ENCODE measurements at places on chromosomes 4 and X.

- DNase-seq: no peak
Measured at GRCh38 chr4:156929386-156930105, 42.1 kb downstream of the PDGFC start.

DNA sequence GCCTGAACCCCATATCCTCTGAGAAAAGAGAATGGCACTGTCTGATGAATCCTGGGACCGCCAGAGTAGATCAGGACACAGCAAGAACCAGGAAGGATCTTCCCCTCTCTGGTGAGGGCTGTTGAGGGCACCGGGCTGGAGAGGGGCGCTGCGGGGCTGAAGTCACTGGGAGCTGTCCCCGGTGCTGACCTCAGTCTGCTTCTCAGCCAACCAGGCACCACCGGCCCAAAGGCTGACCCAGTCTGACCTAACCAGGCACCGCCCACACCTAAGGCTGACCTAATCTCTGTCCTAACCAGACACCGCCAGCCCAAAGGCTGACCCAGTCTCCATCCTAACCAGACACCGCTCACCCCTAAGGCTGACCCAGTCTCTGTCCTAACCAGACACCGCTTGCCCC, 82.8 kb downstream of the CPZ start:
- no peak for DNase-seq

DNA sequence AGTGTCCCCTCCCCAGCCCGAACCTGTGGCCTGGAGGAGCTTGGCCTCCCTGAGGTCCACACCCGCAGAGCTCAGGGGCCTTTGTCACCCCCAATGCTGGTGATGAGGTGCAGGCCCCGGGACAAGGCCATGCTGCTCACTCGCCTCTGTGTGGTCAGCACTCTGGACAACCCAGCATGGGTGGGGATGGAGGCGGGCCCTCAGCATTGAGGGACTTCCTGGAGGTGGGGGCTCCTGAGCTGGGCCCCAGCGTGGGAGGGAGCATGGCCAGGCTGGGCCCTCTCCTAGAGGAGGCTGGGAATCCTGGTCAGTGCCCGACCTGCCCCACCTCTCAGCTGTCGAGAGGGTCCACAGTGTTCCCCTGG, 30.6 kb downstream of the TACC3 start:
- DNase-seq: no peak

DNA sequence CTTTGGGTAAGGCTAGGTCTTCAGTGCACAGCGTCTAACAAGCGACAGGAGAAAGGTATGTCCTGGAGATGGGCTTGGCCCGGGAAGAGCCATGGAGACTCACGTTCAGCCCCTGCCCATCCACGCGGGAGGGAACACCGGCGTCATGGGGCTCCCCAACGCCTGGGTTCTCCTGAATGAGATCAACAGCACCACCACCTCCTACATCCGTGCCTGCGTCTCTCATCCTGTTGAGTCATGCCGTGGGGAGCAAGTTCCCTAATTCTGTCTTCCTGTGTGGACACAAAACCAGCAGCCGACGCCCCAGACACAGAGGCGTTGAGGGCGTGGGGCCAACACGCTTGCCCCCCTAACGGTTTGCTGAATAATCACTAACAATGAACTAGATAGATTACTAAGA, 20.1 kb upstream of the IL3RA start:
- no peak for DNase-seq

GRCh38 chr4:112201915-112202505, 29.6 kb upstream of the AP1AR start:
- DNase-seq: no peak

DNA sequence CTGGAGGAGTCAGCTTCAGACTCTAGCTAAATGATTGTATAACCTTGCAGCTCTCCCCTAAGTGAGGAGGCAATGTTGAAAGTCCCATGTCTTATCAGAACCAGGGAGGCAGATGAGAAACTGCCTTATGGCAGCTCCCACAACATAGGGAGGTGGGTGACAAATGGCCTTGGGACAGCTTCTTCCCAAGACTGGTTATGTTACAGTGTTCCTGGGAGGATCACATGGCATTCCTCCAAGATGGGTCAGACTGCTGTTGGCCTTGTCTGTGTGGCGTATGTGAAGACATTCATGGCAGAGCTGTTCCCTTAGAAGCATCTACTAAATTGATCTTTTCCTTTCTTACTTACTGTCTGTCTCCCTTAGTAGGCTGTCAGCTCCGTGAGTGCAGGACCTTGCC, 42.0 kb downstream of the HPRT1 start:
- no peak for DNase-seq

GRCh38 chr4:164424846-164425245, 329.1 kb upstream of the SMIM31 start:
- DNase-seq: no peak

DNA sequence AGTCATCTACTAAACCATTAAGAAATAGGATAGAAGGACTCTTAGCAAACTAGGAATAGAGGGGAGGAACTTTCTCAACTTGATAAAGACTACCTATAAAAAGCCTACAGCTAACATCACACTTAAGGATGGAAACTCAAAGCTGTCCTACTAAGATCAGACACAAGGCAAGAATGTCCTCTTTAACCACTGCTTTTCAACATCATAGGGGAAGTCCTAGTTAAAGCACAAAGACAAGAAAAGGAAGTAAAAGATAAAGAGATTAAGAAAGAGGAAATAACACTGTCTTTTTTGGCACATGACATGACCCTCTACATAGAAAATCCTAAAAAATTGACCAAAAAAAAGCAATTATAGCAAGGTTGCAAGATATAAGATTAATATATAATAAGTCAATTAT, 136.6 kb downstream of the FBXW7 start:
- no peak for DNase-seq

DNA sequence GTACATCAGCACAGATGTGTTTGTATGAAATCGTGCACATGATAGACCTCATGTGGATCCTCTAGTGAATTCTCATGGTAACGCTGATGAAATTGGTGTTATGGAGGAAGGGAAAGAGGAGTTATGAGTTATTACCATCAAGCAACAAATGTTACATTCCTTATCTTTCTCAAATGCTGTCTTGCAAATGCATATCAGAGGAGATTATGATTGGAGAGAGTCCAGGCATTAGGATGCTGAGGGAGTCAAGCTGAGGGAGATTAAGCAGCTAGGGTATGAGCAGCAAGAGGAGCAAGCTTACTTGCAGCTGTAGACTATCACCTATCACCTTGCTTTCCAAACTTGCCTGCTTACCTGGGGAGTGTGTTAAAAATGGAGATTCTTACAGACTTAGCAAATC, 36.8 kb upstream of the SFRP2 start:
- DNase-seq: no peak

DNA sequence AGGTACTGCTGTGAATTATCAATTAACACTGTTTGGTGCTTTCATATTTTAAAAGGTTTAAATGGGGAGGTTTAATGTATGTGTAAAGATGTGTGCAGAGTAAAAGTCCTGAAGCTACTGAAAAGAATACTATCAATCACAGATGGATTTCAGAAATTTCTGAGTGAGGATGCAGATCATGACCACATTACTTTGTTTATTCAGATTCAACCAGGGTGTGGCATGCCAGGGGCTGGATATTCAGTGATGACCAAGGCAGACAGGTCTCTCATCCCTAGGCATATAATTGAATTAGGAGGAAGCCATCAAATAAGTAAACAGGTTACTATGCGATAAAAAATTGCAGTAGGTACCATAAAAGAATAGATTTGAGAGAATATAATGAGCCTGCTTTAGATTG, 28.0 kb upstream of the ANKRD50 start:
- DNase-seq: no peak

DNA sequence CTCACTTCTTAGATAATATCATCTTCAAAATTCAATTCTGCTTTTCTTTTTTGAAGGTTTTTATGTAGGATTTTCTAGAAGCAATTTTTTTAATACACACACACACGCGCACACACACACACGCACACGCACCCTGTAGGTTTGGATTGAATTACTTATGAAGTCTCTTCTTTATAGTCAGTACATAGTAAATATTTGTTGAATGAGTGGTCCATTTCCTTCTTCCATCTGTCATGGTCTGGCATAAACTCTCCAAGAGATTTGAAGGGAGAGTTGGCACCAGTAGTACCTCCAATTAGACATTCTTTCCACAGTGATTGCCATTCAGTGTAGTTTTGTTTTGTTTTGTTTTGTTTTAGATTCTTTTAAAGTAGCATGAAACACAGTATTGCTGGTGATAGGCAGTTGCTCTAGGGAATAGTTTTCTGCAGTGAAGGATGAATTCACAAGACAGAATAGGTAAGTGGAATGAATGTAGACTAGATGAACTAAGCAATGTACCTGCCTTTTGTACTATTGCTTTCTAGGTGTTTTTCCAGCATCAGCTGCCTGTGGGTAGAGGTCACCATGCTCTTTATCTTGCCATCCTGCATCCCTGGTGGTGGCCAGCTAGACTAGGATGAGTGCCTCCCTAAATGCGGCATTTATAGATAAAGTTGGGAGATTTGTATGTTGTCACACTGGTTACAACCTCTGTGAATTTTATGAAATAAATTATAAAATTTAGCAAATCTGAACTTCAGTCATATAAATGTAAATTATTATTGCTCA, 20.5 kb downstream of the PDLIM5 start:
- peak; percentile 62 for DNase-seq

DNA sequence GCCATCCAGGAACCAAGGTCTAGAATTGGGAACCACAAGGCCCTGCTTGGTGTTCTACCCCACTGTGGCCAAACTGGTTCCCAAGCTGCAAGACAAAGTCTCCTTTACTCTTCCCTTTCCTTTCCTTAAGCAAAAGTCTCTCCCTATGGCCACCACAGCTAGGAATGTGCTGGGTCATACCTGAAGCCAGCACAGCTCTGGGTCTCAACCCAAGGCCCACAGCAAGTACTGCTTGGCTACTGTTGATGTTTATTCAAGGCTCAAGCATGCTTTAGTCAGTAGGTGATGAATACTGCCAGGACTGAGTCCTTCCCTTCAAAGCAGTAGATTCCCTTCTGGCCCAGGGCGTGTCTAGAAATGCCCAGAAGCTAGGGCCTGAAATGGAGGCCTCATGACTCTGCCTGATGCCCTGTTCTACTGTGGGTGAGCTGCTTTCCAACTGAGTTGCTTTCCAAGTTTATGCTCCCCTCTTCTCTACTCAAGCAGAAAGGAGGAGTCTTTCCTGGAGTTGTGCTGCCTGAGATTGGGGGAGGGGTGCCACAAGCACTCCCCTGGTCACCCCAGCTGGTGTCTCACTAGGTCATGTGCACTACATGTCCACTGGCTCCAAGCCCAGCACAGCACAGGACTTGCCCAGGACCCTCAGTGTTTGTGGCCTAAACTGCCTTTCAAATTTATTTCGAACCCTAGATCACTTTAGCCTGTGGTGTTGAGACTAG, 44.9 kb downstream of the STAP1 start:
- no peak for DNase-seq

DNA sequence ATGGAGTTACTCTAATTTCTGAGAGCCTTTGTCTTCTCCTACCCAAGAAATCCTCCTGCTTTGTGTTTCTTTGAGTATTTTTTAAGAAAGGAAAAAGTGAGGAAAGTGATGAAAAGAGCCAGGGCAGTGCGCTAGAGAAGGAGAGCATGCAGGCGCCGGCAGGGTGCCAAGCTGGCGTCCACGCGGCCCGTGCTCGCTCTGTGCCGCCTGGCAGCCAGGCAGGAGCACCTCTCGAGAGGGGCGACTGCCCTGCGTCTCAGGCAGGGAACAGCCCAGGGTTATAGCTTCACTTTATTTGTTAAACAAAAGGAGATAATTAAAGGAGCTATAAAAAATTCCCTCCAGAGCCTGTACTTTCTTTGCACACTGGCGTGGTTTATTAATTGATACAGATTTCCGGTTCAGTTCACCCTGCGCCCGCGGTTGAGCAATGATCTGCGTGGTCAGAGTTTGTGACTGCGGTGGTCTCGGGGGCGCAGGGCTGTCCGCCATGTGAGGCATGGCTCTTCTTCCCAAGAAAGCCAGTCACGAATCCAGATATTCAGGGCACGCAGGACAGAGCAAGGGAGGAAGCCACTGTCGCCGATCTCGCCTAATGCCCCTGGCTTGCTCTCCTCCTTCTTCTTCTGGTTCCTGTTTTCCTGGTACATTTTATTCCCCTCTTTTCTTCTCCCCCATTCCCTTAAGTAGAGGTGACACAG, 110.8 kb upstream of the PAQR3 start:
- no peak for DNase-seq

DNA sequence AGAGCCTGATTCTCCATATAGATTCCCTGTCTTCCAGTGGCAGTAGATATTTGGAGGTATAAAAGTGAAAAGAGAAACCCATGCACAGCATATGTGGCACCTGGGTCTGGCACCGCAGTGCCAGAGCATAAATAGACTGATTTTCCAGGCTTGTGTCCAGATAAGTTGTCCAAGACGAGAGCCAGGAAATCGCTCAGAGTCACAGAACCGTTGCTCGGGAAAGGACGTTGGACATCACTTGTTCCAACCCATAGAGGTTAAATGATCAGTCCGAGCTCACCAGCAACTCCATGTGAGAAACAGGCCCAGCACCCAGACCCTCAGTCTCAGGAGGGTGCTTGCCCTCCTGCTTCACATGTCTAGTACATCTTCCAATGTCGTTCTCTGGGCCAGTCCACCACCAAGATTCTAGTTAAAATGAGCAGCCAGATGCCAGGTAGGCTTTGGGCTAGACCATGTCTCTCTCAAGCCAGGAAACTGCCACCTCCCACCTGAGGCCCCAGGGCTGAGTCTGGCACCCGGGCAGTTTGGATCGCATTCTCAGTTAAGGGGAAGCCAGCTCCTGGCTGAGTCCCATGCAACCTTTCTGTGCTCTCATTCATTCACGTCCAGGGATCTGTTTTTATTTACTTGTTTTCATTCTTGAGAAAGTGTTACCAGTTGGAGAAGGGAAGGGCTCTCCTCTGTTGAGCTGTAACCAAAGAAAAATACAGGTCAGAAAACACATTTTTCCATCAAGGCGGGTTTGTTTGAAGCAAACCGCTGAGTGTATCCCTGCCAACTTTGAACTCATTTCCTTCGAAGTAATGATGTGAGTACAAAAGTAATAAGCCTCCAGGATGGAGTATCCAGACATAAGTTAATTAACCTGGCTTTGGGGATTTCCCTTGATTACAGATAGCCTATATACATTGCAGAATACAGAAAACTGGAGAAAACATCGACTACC, 91.7 kb downstream of the PHOX2B start:
- no peak for DNase-seq

DNA sequence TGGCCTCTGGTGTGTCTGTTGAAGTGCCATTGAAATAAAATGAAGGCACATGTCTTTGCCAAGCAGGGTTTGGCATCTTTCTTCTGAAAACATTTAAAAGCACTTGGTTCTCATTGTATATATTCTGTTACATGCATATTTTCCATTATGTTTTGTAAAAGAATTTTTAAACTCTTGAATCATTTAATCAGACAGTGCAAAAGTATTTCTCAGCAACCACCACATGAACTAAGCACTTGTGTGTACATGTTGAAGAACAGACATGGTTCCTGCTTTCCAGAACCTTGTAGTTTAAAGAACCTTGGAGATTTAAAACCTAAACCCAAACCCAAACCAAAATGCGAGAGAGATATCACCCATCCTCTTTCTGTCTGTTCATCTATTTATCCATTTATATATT, 220.3 kb upstream of the GIMD1 start:
- no peak for DNase-seq

GRCh38 chr4:152165146-152165545, 370.7 kb downstream of the FBXW7 start:
- no peak for DNase-seq

GRCh38 chr4:76585272-76585671, 150.2 kb downstream of the SHROOM3 start:
- DNase-seq: peak; percentile 74

GRCh38 chr4:5524446-5525299, 183.7 kb downstream of the EVC2 start:
- peak; percentile 64 for DNase-seq

- no peak for DNase-seq
Measured at GRCh38 chr4:113643505-113643904, 118.0 kb downstream of the CAMK2D start.

Measured in astrocyte of the cerebellum (primary cell).